Jurkat, Clone E6-1 (cell line): ENCODE measurements at places on chromosomes 12 and 14.

DNA sequence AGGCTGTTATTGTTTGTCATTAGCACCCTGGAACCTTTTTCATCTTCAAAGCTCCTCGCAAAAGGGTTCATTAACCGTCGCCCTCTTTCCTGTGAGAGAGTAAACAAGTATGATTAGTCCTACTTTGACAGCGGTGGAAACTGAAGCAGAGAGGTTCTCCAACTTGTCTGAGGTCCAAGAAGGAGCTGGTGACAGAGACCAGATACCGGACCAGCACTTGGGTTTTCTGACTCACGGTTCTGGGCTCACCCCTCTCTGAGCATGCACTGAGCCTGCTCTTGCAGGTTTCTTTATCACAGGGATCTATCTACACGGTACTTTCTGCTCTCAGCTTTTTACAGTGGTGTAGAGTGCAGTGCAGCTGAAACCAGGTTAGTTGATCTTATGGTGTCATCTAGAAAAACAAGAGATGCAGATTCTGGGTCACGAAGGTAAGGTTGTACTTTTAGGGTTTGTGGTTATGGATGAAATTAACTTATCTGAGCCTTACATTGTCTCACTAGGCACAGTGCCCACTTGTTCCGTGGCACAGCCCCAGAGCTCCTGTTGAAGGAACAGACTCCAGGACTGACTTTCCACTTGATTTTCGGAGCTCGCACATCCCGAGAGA lies 62.1 kb downstream of the PPP2R5C start:
- DNase-seq = no peak

DNA sequence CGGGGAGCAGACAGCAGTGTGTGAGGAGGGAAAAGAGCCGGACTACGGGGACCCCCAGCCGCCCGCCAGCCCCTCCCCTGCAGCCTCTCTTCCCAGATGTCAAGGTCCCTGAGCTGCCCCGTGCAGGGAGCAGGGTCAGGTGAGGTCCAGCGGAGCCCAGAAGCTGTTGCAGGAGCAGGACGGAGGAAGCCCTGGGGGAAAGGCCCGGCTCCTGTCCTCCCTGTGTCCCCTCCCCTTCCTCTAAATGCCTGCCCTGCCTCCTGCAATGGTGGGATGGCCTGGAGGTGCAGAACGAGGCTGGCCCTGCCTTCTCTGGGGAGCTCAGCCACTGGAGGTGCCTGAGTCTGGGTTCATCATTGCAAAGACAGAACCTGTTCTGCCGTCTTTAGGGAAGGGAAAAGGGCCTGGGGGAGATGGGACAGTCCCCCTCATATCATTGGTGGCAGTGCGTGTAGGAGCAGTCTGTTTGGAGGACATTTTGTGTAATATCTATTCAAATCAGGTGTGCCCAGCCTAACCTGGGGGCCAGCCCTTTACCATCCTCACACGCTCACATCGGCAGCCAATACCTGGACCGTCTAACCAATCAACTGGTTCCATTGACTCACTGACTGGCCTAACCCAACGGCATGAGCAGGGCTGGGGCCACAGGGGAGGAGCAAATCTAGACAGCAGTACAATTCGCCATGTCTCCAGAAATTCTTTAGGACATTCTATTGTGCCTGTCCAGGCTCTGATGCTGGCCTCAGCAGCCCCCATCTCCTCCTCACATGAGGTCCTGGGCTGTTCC lies 364.1 kb upstream of the SFSWAP start:
- DNase-seq = no peak

- DNase-seq = no peak
Observed at GRCh38 chr12:30725739-30726138, 29.0 kb downstream of the CAPRIN2 start.

DNA sequence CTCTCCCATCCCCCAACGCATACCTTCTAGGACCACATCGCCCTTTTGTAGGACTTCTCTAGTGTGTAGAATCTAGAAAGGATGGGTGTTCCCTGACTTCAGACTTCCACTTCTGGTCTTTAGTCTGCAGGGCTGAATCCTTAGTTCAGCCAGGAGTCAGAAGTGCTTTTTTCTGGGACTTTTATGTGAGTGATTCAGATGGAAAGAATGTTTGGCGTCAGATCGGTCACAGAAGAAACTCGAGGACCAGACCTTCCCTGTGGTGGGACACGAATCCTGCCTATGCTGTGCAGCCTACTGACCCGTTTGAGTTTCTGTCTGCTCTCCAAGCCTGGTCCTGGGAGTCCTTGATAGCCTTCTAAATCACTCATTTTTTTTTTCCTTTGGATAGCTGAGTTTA lies 165.4 kb upstream of the SSTR1 start:
- DNase-seq = no peak

GRCh38 chr12:76410781-76411180 lies 62.6 kb upstream of the BBS10 start:
- no peak for DNase-seq

DNA sequence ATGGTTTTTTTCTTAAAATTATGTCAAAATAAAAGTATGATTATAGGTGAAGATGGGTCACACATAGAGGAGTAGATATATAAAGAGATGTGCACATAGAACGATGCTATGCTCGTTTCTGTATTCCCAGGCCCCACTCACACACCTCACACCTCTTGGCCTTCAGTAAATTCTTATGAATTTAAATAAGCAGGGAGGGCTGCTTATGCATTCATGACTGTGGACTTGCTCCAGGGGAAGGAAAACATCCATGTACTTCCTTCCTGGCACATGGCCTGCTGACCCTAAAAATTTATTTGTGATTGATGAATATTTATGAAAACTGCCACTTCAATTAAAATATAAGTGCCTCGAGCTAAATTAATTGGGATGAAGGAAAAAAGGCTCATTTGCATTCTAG lies 1306.7 kb upstream of the TMEM132C start:
- no peak for DNase-seq

- no peak for DNase-seq
Observed at GRCh38 chr12:24546084-24546483, 402.8 kb downstream of the BCAT1 start.

DNA sequence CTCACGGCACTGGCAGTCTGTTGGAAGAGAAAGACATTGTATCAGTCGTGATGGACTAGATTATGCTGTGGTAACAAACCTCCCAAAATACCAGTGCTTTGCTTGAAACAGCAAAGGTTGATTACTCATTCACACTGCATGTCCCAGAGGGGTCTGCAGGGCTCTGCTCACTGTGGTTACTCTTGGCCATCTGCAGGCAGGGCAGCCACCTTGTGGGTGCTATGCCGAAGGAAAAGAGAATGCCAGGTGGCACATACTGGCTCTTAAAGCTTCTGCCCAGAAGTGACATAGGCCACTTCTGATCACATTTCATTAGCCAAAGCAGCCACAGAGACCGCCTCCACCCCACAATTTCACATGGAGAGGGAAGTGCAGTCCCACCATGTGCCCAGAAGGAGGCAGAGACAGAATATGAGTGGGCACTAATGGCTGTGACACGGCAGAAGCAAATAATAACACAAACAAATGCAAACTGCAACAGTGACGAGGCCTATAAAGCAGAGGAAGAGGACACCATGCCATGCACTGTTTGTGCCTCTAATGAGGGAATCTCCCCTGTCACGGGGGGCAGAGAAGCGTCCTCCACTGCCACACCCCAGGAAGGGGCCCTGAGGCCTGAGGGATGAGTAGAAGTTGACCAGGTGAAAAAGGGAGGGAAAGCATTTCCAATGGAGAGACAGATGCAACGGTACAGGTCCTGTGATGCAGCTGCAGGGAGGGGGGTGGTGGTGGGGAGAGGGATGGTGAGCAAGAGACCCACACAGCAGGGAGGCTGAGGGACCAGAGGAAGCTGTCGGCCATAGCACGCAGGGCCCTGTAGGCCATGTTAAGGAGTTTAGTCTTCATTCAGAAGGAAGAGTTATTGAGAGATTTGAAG lies 51.7 kb upstream of the KICS2 start:
- peak; percentile 24 for DNase-seq

DNA sequence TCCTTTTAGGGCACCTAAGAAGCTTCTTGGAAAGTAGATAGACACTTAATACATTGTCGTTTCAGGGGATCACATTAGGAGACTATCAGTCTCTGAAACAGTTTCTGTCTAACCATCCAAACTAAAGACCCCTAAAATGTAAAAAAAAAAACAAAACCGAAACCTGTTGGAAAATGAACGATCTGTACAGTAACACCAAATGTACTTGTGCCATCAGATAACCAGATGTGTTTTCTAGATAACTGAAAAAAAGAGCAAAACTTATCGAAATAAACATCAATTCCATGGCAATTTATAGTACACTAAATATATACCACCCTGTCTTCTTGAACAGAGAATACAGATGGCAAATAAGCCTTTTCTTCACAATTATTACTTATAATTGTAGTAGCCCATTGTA lies 2.1 kb downstream of the LDHB start:
- DNase-seq = no peak

DNA sequence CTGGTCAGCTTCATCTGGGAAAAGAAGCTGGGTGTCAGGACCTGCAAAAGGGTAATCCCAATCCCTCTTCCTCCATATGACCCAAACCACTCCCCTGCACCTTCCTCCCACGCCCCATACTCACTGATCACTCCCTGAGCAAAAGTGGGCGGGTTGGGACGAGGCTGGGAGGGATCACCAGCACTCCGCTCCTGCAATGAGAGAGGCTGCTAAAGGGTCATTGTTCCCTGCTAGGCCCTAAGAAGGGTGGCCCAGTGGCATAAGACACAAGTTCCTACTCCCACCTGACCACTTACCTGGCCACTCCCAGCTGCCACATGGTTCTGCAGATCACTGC lies 15.7 kb upstream of the PRKAG1 start:
- no peak for DNase-seq

GRCh38 chr12:26721800-26722199 lies 111.2 kb downstream of the ITPR2 start:
- DNase-seq = no peak

DNA sequence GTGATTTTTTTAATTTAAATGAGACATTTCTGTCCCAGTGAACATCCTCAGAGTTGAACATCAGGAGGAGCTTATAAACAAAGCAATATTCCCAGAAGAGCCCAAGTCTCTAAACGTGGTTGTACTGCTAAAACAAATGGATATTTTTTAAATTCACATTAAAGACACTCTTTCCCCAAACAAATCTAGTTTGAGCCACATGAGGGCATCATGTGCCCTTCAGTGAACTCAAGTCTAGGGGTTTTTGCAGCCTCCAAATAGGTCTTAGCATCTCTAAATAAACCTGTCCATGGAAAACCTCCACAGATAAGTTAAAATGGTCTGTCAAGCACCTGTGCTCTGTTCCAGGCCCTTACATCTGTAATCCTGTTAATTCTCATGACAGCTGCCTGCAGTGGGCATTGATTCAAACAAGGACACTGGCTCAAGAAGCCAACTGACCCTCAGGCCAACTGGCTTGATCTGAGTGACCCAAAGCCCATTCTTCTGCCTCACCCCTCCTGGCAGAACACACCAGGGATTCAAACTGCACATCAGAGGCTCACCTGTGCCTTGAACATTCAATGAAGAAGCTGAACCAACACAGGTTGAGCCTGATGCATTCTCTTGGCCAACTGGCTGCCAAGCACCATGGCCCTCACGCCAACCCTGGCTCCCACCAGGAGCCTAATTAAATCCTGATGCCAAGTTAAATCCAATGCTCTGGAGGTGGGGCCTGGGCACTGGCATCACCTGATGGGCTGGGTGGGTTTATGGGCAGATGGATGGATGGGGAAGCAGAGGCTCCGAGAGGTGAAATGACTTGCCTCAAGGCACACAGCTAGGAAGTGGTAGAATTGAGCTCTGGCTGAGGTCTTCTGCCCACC lies 8.6 kb downstream of the ISCU start:
- peak; percentile 65 for DNase-seq

- DNase-seq = no peak
Observed at GRCh38 chr12:118391424-118391823, 15.1 kb downstream of the SUDS3 start.

DNA sequence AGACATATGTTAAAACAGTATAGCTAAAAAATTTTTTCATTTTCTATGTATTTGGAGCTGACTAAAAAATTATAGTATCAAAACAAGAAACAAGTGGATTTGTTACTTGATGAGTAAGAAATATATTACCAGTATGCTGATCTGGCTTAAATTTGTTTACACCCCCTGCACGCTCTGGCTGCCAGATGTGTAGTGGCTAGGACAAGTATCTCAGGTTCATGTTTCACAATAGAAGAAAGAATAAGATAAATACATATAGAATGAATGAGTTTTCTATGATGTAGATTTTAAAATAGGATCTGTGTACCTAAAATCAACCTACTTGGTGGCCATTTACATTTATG lies 13.1 kb downstream of the NAA30 start:
- no peak for DNase-seq

- DNase-seq = no peak
Observed at GRCh38 chr12:70448371-70448770, 82.3 kb downstream of the KCNMB4 start.

- DNase-seq = no peak
Observed at GRCh38 chr14:95527387-95528002, 7.4 kb upstream of the GLRX5 start.

- peak; percentile 28 for DNase-seq
Observed at GRCh38 chr12:45668641-45669040, 60.9 kb upstream of the ARID2 start.

DNA sequence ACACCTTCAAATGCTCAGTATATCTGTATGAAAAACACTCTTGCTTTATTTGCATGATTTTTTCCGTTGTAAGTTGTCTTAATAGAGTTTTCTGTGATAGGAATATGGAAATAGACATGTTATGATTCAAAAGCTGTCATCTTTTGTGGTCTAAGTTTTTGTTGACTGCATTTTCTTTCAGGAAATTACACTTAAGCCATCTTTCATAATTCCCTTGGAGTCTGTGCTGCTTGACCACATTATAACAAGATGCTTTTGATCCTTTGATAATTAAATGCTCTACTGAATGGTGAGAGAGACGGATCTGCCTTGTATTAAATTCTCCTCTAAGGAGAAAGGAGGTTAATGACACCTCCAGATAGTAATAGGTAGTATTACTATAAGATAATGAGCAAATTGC lies 272.8 kb upstream of the DAAM1 start:
- no peak for DNase-seq

DNA sequence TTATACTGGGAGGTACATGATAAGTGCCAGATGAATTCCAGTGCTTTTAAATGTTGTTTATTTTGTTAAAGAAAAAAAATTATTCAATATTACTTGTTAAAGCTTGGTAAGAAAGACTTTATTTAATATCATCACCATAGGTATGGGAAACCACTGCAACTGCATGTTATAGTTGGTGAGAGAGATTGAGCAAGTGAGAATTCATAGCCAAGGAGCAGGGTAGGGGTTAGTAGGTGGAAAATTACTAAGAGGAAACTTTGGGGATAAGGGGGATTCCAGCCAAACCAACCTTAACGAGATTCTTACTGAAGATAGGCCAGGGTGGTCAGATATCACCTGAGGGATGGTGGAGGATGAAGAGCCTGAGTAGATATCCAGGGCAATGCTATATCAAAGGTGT lies 38.4 kb downstream of the SLC16A7 start:
- DNase-seq = no peak

DNA sequence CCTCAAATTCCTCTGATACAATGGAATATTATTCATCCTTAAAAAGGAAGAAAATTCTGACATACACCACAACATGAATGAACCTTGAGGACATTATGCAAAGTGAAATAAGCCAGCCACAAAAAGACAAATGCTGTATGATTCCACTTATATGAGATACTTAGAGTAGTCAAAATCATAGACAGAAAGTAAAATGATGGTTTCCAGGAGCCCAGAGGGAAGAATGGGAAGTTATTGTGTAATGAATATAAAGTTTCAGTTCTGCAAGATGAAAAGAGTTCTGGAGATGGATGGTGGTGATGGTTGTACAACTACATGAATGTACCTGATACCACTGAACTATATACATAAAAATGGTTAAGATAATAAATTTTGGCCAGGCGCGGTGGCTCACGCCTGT lies 18.3 kb downstream of the VWF start:
- DNase-seq = no peak
